ENCODE measurements at places on chromosomes 6 and 20. TPM values are rescaled to one million over a fixed set of nuclear protein-coding genes. Genes with fewer than 3 reads are reported as not detected.

The DYNLT2 gene
- 0.52 TPM for total RNA-seq

The ZC3H12D gene
- total RNA-seq, result 1.0 TPM

The SSR1 gene
- 20.4 TPM for total RNA-seq

The MCM3 gene
- 32.9 TPM for total RNA-seq

The SUMO4 gene
- 0.52 TPM for total RNA-seq

The GUCA1A gene
- not detected for total RNA-seq

The LY6G6F gene
- not detected for total RNA-seq

The HUS1B gene
- total RNA-seq, result 1.0 TPM

The PROCR gene
- total RNA-seq, result 50.6 TPM

The ARMC12 gene
- total RNA-seq, result 0.52 TPM

The CTAGE9 gene
- total RNA-seq, result not detected

The TREM1 gene
- total RNA-seq, result under 0.01 TPM

The ZNF165 gene
- total RNA-seq, result under 0.01 TPM

The MYCT1 gene
- total RNA-seq, result 12.0 TPM

The SMLR1 gene
- total RNA-seq, result not detected

Data from skeletal muscle tissue (tissue), 5 donors.